ENCODE measurements at places on chromosomes 5 and 9.

DNA sequence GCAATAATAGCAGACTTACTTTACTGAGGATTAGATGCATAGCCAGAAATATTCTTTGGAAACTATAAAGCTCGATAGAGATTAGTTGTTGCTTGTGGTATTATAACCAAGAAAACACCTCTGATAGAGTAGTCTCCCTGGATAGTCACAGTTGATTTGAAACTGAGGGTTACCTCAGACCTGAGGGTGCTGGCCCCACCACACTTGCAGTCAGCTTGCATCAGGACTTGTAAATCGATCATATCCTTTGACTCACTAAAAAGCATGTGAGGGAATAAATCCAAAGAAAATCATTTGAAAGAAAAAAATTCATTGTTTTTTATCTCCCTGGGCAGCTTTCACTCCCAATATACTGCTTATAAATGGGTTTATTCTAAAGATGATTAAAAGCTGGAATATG, 39.4 kb downstream of the GALNT12 start:
- no peak for DNase-seq

DNA sequence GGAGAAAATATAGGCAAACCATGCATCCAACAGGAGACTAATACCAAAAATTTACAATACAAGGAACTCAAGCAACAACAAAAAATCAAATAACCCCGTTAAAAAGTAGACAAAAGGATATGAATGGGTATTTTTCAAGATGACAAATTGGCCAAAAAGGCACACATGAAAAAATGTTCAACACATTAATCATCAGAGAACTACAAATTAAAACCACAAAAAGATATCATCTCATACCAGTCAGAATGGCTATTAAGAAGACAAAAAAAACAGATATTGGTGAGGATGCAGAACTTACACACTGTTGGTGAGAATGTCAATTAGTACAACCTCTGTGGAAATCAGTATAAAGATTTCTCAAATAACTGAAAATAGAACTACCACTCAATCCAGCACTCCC, 35.0 kb downstream of the TEX10 start:
- peak; percentile 76 for DNase-seq

DNA sequence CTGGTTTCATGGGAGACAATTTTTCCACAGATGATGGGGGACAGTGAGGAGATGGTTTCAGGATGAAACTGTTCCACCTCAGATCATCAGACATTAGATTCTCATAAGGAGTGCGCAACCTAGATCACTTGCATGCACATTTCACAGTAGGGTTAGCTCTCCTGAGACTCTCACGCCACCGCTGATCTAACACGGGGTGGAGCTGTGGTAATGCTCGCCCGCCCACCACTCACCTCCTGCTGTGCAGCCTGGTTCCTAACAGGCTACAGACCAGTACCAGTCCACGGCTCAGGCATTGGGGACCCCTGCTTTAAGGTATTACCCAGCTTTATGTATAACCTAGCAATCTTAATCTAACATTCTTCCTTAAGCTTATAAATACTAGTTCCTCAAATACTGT, 35.6 kb downstream of the TTC39B start:
- no peak for DNase-seq

- DNase-seq = no peak
Measured at GRCh38 chr5:72505539-72506157, 1.6 kb downstream of the ZNF366 start.

DNA sequence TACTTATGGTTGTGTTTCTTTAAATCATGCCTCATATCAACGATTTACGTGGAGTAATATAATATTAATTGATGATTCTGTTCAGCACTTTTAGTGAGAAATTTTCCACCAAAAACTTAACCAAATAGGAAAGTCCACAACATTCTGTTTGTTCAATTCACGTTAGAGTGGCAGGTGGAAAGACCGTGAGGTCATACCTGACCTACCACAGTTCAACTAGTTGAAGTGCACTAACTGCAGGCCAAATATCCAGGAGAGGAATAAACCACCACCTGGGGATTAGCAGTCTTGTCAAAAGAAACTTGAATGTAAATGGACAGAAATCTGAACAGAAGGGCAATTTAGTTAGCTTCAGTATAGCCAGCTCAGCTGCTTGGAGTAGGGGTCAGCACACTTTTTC, 577.7 kb downstream of the KIF4B start:
- no peak for DNase-seq

DNA sequence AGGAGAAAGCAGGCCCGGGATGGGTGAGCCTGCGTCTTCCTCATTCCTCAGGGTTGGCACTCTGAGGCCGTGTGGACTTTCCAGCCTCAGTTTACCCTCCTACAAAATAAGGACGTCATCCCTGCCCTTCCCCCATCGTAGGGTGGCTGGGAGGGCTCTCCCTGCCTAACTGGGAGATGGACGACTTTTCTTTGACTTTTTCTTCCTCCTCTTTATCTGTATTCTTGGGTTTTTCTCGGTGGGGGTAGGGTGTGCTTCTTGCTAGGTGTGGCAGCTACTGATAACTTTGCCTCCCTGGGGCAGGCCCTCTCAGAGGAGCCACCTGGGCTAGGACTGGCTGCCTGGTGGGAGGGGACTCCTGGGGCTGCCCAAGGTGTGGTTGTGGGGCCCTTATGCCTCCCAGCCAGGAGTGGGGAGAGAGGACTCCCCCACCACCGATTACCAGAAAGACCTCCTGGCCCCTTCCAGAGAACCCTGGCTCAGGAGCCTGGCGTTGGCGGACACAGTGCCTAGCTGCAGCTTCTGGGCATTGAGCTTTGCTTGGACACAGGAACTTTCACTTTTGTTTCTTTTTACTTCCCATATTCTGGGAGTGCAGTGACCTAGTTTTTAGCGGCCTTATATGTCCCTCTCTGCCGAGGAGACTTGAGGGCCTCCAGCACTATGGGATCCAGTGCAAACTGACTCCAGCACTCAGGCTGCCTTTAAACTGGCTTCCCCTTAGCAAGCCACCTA, 6.1 kb downstream of the GLIPR2 start:
- DNase-seq = no peak

DNA sequence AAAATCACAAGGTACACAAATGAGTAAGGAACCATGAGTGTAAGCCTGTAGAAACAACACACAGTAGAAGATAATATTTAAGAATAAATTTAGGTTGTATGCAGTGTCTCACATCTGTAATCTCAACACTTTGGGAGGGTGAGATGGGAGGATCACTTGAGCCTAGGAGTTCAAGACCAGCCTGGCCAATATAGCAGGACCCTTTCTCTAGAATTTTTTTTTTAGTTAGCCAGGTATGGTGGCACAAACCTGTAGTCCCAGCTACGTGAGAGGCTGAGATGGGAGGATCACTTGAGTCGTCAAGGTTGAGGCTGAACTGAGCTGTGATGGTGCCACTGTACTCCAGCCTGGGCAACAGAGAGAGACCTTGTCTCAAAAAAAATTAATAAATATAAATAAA, 401.2 kb upstream of the RORB start:
- DNase-seq = no peak

DNA sequence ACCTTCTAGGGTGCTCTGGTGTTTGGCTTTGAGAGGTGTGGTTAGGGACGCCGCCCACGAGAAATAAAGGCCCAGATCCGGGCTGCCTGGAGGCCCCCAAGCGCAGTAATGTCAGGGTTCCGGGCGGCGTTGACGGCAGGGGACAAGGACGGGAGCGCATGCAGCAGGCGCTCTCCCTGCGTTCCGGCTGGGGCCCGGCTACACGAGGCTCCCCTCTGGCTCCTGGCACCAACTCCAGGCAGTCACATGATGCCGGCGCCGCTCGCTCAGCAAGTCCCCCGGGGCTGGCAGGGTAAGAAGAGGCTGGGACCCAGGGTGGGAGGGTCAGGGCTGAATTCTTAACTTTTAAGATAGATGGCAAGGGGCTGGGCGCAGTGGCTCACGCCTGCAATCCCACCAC, 28.1 kb downstream of the UBTD2 start:
- no peak for DNase-seq

All from LHCN-M2 (cell line).